ENCODE measurements at places on chromosomes 16 and 17.

DNA sequence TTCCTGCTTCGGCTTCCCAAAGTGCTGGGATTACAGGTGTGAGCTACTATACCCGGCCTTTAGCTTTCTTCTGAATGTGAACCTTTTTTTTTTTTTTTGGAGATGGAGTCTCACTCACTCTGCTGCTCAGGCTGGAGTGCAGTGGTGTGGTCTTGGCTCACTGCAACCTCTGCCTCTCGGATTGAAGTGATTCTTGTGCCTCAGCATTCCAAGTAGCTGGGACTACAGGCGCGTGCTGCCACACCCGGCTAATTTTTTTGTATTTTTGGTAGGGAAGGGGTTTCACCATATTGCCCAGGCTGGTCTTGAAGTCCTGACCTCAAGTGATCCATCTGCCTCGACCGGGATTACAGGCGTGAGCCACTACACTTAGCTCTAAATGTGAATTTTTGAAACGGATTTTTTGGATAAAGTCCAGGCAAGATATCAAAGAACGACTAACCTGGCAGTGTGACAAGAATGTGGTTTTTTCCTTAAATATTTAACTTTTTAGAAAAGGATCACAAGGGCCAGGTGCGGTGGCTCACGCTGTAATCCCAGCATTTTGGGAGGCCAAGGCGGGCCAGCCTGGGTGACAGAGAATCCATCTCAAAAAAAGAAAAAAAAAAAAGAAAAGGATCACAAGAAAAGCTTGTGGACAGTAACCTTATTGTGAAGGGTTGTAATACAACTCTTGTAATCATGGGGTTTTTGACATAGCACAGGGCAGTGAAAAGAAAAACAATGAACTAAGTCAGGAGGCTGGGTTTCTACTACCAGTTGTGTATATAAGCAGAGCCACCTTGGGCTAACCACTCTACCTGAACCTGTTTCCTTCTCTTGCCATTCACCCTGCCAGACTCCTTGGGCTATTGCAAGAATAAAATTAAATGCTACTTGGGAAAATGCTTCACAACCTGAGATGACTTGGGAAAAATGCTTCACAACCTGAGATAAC, 6.2 kb downstream of the BRCA1 start:
- H3K4me1 ChIP-seq, result no peaks in the 10 kb centered on the region
- no peaks in the 10 kb centered on the region for H3K27me3 ChIP-seq
- H3K4me3 ChIP-seq, result no peak overlapping the region
- peaks cover 1% of the 10 kb centered on the region for H3K36me3 ChIP-seq
- no peak overlapping the region for H3K27ac ChIP-seq

GRCh38 chr16:6775712-6776111, 556.9 kb upstream of the RBFOX1 start:
- no peaks in the 10 kb centered on the region for H3K27me3 ChIP-seq
- no peaks in the 10 kb centered on the region for H3K36me3 ChIP-seq
- DNase-seq, result no peak
- no peaks in the 10 kb centered on the region for H3K4me1 ChIP-seq
- no peak overlapping the region for H3K4me3 ChIP-seq
- H3K27ac ChIP-seq, result no peak overlapping the region

DNA sequence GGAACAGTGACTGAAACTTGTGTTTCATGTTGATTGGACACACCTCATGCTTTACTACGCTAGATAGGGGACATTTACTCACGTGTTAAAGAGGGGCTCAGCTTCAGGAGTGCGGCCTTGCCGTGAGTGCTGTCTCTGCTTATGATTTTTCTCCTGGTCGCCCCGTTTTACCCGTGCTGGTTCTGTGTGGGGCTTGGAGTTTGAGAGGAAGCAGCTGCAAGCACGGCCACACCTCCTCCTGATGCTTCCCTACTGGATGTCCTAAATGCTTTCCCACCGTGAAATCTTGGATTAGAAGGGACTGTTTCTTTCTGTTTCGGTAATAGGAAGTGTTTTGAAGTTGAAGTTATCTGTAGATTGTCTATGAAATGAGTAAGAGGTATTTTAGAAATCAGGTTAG, 54.0 kb upstream of the ZNF750 start:
- H3K4me3 ChIP-seq, result no peak overlapping the region
- no peak overlapping the region for H3K27ac ChIP-seq
- peaks cover 21% of the 10 kb centered on the region for H3K36me3 ChIP-seq
- H3K27me3 ChIP-seq, result no peaks in the 10 kb centered on the region

DNA sequence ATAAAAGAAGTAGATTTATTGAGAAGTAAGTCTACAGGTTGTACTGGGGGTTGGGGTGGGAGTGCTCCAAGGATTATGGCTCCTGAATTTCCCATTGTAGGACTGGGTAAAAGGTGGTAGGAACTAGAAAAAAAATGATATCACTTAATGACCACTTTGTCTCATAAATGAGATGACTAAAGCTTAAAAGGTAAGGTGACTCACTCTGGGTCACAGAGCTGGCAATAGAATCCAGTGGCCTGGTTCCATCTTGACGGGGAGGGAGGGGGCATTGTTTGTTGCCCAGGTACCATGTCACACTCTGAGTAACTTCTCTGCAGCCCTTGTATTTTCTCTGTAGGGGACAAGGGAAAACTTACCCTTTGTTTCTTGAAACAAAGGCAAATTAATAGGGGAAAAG, 126.1 kb downstream of the PITPNC1 start:
- H3K4me1 ChIP-seq, result peaks cover 2% of the 10 kb centered on the region
- no peak overlapping the region for H3K4me3 ChIP-seq
- H3K27ac ChIP-seq, result no peak overlapping the region
- DNase-seq, result no peak

DNA sequence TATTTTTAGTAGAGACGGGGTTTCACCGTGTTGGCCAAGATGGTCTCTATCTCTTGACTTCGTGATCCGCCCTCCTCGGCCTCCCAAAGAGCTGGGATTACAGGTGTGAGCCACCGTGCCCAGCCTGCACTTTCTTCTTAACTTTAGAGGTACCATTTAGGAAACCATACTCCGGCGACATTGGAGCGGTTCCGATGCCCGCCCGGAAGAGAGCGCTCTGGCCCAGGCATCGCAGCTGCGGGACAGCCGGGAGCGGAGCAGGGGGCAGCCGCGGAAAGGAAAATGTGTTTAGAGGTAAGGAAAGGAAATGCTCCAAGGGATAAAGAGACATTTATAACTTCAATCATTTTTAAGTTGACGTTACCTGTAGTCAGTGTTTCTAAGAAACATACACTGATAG, 6.0 kb upstream of the HS3ST3B1 start:
- H3K27ac ChIP-seq, result no peak overlapping the region
- H3K4me1 ChIP-seq, result peaks cover 7% of the 10 kb centered on the region
- H3K36me3 ChIP-seq, result no peaks in the 10 kb centered on the region
- DNase-seq, result no peak
- H3K27me3 ChIP-seq, result peaks cover 44% of the 10 kb centered on the region

GRCh38 chr16:52280086-52280485, 266.9 kb downstream of the TOX3 start:
- H3K4me3 ChIP-seq, result no peak overlapping the region
- H3K4me1 ChIP-seq, result no peaks in the 10 kb centered on the region
- H3K27me3 ChIP-seq, result no peaks in the 10 kb centered on the region
- no peak overlapping the region for H3K27ac ChIP-seq
- DNase-seq, result no peak

GRCh38 chr17:55334285-55334684, 69.5 kb downstream of the HLF start:
- H3K27me3 ChIP-seq, result peaks cover 1% of the 10 kb centered on the region
- H3K4me1 ChIP-seq, result no peaks in the 10 kb centered on the region
- no peak overlapping the region for H3K4me3 ChIP-seq
- no peak overlapping the region for H3K27ac ChIP-seq
- H3K36me3 ChIP-seq, result no peaks in the 10 kb centered on the region
- no peak for DNase-seq

GRCh38 chr17:79978548-79978855, 57.2 kb downstream of the TBC1D16 start:
- H3K27ac ChIP-seq, result no peak overlapping the region
- H3K4me3 ChIP-seq, result no peak overlapping the region
- no peaks in the 10 kb centered on the region for H3K27me3 ChIP-seq
- no peak for DNase-seq
